NCI-H1105 (cell line): ENCODE measurements at places on chromosomes 6 and 20.

- DNase-seq, result no peak
Measured at GRCh38 chr6:129498541-129498940, 211.4 kb downstream of the ARHGAP18 start.

GRCh38 chr6:168125429-168126001 lies 46.5 kb upstream of the FRMD1 start:
- DNase-seq, result no peak

DNA sequence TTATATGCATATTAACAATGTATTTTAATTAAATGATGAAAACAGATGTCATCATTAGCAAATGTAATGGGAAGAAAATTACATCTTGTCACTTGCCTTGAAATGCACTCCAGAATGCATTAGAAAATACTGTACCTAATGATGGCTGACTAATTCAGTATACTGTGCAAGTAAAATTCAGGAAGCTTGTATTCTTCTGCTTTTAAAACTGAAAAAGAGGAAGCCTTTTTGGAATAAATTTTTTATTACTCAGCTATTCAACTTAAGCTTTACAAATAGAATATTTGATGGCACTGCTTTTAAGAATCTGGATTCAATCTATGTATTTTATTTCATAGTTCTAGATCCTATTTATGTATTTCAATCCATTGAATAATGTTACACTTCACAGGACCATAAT lies 195.5 kb downstream of the RIMS1 start:
- DNase-seq, result no peak

GRCh38 chr6:133896344-133896721 lies 7.4 kb downstream of the TCF21 start:
- DNase-seq, result no peak

GRCh38 chr20:11274141-11274594 lies 600.4 kb upstream of the JAG1 start:
- peak; percentile 63 for DNase-seq

DNA sequence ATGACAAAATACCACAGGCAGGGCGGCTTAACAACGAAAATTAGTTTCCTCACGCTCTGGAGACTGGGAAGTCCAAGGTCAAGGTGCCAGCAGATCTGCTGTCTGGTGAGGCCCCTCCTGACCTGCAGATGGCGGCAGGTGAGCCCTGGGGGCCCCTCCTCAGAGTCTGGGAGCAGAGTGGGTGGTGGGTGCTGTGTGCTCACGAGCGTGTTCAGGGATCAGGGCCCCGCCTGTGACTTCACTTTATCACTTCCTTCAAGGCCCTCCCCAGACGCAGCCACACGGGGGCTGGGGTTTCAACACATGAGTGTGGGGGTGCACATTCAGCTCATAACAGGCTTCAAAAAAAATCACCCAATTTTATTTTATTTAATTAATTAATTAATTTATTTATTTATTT lies 39.3 kb downstream of the SLC2A4RG start:
- DNase-seq, result no peak

GRCh38 chr6:106927531-106928398 lies 46.8 kb downstream of the CD24 start:
- DNase-seq, result no peak

GRCh38 chr6:139824864-139825263 lies 450.4 kb upstream of the CITED2 start:
- DNase-seq, result no peak

GRCh38 chr6:11194356-11195218 lies 37.9 kb downstream of the NEDD9 start:
- no peak for DNase-seq

DNA sequence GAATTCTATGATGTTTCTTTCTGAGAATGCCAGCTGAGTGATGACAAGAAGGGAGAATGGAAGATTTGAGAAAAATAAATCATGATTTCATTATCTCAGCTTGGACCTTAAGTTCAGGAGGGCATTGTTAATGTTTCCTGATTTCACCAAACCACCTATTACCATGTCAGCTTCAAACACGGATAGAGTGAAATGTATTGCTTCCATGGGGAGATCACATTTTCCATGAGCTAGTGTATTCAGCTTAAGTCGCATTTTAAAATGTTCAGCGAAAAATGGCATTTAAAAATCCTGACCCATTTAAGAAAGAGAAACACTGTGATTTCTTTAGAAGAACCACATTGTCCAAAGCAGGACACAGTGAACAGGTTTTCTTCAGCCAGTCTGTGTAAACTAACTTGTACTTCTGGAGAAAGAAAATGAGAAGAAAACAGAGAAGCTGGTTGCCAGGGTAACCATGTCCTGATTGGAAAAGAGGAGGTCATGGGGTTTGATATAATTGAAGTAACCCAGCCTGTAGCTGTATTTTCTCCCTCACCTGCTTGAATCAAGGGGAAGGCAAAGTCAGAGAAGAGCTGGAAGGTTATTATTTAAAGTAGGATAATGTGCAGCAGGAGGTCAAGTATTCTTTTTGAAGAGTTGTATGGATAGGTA lies 684.1 kb upstream of the NRSN1 start:
- no peak for DNase-seq

DNA sequence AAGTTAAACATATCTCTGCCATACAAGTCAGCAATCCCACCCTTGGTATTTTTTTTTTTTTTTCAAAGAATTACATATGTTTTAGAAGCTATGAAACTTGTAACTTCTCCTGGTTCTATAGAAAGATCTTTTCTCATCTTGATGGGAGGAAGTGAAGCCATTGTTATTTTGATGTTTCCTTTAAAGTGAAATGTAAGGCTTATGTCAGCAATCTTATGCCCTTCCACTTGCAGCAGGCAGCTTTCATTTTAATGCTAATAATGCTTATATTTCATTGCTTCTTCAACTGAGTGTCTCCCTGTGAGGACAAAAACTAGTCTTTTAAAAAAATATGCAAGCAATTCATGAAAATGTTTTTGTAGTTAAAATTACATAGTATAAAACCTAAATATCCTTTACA lies 1614.7 kb downstream of the KHDRBS2 start:
- no peak for DNase-seq

DNA sequence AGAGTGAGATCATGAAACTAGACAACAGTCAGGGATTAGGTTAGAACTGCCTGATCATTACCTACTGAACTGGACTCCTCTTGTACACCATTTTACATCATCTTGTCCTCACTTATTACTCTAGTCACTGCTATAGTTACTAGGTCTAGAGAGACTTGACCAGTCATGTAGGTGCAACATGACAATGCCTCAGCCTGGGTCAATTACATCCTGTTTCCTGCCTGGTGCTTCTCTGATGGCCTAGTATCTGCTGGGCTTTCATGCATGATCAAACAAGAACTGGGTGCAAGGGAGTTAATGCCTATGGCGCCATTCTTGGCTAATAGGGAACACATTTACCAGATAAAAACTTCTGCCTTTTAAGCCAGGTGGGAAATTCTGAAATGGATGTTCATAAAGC lies 39.2 kb upstream of the MMS22L start:
- DNase-seq, result no peak

DNA sequence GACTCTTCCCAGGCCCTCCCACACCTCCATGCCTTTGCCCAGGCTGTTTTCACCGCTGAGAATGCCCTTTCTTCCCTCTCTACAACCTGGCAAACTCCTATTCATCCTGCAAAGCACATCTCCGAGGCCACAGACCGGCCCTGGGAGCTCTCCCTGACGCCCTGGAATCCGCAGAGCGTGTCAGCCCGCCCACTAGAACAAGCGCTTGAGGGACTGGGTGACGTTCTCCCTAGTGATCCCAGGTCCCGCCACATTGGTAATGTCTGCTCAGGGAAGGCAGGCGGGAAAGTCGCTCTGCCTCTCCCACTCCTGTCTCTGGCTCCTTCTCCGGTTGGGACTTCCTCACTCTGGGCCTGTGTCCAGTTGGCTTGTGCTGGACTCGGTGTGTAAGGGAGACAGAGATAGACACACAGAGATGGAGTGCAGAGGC lies 61.6 kb downstream of the SRC start:
- DNase-seq, result no peak

- DNase-seq, result no peak
Measured at GRCh38 chr6:161238081-161238480, 35.8 kb downstream of the AGPAT4 start.

DNA sequence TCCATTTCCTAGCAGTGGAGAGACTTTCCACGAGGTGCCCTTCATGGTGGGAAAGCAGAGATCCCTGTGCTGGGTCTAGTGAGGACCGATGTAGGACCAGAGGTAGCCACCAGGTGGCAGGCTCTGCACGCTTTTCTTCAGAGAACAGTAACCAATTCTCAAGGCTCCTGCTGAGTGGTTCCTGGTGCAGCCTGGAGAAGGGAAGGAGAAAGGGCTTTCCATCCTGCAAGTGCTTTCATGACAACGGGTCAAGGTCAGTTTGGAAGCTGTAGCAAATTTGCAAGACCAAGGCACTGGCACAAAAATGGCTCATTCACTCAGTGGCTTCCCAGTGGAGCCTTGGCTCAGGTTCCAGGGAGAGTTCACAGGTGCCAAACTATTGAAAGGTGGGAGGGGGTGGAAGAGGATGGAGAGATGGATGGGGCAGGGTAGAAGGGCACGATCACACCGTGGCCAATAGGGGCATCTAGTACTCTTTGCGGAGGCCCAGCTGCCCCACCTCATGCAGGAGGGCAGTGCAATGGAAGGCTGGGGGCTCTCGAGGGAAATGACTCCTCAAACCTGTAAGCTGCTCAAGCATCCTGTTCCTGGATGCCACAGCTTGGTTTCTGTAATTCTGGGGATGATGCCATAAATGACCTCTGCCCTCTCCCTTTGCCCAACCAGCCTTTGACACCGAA lies 25.5 kb upstream of the KCNK16 start:
- DNase-seq, result peak; percentile 45

DNA sequence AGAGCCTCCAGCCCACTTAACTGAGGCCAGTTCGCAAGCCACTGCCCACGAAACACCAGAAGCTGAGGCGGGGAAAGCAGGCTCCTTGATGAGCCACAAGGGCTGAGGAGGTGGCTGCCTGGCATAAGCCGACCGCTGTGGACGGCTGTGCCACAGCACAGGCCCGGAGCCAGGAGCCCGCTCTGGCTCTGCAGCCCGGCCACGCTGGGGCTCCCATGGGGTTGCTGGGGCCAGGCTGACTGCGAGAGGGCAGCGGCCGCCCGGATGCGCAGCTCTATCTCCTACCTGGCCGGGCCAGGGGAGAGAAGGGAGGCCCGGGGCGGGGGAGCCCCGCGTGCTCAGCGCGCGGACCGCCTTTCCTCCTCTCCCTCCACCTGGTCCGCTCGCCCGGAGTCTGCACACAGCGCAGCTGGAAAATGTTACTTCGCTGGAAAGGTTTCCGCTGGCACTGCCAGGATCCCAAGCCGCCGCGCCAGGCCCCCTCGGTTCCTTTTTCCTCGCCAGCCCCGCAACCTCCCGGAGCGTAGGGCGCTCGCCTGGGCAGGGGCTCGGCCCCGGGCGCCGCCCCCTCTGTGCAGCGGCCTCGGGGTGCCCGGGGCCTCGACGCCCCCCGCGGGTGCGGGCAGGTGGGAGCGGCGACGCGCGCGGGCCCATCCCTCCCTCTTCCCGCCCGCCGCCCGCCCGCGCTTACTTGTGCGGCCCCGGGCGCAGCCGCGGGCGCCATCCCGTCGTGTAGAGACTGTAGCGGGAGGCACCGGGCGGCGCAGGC lies 657 bp downstream of the EMILIN3 start:
- DNase-seq, result peak; percentile 65
